ENCODE measurements at places on chromosomes 7 and 10.

DNA sequence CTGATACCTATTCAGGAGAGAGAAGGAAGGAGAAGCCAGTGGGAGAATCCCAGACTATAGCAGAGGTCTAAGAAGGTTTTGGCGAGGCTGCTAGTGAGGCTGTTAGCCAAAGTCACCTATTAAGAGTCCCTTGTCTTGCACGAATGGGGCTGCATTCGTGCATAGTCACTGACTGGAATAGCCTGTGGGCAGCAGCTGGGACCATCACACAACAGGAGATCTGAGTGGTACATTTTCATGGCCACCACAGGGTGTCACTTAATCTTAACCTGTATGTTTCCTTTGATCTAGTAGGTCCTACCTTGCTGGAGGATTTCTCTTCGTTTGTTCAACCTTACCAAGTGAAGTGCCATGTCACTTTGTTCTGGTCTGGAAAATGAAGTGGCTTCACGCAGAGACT lies 319.9 kb downstream of the BMPER start:
- no peak for DNase-seq

DNA sequence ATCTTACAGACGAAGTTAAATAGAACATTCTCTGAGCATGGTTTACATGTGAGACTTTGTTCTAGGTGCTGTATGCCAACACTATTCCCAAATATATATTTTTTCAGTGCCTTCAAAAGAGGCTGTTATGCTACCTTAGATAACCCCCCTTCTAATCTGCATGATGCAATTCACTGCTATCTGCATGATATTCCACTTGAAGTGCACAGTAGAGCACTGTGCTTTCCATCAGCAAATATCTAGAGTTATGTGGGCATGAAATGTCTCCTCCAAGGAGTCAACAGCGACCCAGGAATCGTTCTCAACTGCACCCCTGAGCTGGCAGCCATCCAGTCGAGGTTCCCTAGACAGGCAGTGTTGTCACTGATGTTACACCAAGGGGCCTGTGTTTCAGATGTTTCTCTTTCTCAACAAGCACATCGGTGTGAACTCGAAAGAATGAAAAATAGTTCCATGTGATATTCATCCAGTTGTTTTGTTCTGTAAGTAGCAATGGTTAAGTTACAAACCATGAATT lies 88.3 kb downstream of the PDE1C start:
- DNase-seq = no peak

DNA sequence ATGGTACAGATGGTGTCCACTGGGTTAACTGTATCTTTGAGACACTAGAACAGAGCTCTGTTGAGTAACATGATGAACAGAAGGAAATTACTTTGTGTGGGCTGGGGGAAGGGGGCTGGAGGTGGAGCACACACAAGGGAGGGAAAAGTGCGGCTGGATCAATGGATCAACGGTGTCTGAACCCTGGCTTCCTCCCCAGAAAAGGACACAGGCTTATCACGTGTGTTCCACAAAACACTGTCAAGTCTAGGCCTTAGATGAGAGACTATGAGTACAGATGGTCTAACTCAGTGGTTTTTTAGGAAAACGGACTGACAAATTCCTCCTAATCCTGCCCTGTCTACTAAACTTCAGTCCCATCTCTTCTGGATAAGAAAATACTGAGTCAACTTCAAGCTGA lies 27.8 kb downstream of the HSPB1 start:
- DNase-seq = no peak

DNA sequence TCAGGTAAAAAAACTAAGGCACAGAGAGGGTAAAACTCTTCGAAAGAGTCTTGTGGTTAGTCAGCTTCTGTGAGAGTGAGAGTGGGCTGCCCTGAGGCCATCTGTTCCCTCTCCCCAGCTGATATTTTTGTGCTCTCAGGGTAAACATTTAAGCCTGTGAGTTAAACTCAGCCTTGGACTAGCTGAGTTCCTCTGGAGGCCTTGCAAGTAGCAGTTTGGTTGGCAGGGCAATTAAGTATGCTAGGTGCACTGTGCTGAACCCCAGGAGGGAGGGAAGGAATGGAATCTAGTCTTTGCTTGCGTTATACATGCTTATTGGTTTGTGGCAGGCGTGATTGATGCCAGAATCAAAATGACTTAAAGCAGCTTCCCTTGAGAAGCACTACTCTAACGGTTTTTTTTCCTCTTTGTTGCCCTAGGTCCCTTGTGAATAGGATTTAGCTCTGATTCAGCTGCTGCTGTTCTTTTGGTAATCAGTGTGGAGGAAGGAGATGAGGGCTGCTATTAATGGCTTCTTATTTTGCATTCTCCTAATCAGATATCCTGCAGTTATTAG lies 140.2 kb downstream of the AUTS2 start:
- DNase-seq = peak; percentile 58

- no peak for DNase-seq
These were observed 578 bp downstream of the HTRA1 start for GRCh38 chr10:122461729-122462532.

GRCh38 chr10:89337484-89337883 lies 9.7 kb downstream of the IFIT3 start:
- no peak for DNase-seq
